ENCODE measurements at places on chromosomes 7 and 10.

DNA sequence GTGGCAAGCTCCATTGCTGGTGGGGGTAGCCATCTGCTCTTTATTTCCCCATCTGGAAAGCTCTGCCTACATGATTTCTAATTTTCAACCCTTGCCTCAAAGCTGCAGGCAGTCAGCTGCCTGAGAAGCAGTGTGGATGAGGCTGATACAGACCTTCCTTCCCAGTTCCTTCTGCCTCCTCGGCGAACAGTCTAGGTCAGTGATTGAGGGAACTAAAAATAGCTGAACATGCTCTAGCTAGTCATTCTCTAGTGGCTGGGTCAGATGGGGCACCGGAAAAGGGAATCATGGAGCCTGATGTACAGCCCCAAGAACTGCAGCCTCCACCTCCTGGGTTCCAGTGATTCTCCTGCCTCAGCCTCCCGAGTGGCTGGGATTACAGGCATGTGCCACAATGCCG is 48.7 kb downstream of the NAMPT start:
- DNase-seq: no peak

DNA sequence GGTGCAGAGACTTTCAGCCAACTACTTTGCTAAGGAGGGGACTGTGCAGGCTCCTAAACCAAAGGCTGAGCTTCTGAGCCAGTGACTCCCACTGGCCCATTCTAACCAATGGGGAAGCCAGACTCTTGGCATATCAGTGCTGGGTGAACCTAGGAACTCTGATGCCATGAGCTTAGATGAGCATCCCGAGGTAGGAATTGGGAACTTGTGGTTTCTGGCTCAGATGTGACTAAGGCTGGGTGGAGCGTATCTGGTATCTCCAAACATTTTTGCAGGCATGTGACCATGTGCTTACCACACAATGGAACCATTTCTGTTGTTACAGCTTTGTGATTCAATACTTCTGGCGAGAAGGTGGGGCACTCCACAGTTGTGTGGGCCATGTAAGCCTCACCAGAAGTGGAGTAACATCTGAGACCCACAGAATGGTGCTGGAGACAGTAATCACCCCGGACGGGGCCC is 2.5 kb upstream of the AVPI1 start:
- no peak for DNase-seq

GRCh38 chr7:104196161-104196560 is 11.7 kb downstream of the ORC5 start:
- DNase-seq: no peak

- DNase-seq: no peak
Observed at GRCh38 chr7:21624320-21624719, 81.5 kb downstream of the DNAH11 start.

- DNase-seq: peak; percentile 54
Observed at GRCh38 chr7:104231054-104232046, 23.5 kb upstream of the ORC5 start.

DNA sequence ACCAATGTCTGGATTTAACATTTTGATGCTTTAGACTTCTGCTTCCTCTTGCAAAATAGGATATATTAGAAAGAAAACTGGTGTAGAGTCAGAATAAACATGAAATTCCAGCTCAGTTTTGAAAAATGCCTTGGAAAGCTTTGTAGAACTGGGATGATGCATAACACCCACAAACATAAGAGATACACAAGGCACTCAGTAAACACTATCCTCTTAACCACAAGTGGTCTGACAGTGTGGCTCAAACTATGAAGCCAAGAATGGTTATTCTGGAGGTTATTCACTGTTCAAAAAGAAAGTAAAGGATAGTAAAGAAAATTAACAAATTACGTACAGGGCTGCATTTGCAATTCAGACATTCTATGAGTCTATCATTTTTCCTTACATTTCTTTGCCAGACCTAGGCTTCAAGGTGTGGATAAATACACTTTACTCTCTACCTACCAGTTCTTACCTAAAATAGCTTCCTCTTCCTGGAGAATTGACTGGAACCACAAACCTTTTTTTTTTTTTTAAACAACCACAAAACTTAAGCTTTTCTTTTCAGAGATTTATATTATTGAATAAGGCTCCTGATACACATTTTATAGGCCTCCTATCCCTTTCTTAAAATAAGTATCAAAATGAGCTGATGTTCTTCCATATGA is 9.0 kb upstream of the RSBN1L start:
- no peak for DNase-seq

DNA sequence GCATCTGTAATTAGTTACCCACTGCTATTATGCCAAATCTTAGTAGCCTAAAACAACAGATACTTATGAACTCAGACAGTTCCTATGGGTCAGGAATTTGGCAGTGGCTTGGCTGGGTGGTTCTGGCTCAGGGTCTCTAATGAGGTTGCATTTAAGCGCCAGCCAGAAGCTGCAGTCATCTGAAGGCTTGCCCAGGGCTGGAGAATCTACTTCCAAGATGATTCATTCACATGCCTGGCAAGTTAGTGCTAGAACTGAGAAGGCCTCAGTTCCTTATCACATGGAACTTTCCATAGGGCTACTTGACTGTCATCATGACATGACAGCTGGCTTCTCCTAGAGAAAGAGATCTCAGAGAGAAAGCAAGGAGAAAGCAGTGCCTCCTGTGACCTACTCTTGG is 121.3 kb downstream of the AVL9 start:
- DNase-seq: peak; percentile 32

GRCh38 chr10:80472234-80473095 is 18.4 kb downstream of the TSPAN14 start:
- no peak for DNase-seq

GRCh38 chr10:11682267-11682683 is 59.9 kb upstream of the ECHDC3 start:
- no peak for DNase-seq

DNA sequence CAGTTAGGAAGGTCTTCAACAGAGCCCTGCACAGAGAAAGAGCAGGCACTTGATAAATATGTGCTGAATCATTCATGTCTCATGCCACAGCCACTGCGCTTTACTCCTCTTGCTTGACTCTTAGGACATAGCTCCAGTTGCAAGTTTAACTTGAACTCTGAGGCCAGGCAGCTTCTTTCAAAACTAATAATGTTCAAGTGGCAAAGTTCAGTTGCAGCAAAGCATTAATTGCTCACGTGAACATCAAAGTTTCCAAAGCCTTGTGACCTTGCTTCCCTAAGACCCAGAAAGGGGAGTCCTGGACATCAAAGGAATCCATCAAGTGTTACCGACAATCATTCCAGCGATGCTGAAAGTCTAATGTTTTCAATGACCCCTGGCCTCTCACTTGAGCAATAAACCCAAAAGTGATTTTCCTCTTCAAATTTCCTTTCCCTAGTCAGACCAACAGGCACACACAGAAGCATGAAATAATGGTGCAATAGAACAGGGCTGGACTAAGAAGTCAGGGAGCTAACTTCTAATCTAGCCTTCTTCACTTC is 21.8 kb upstream of the TECTB start:
- DNase-seq: no peak

- DNase-seq: no peak
Observed at GRCh38 chr10:43355749-43356371, 15.6 kb upstream of the FXYD4 start.

GRCh38 chr10:12097791-12098190 is 29.0 kb downstream of the DHTKD1 start:
- DNase-seq: no peak

- no peak for DNase-seq
Observed at GRCh38 chr7:41238851-41239331, 464.0 kb downstream of the INHBA start.

DNA sequence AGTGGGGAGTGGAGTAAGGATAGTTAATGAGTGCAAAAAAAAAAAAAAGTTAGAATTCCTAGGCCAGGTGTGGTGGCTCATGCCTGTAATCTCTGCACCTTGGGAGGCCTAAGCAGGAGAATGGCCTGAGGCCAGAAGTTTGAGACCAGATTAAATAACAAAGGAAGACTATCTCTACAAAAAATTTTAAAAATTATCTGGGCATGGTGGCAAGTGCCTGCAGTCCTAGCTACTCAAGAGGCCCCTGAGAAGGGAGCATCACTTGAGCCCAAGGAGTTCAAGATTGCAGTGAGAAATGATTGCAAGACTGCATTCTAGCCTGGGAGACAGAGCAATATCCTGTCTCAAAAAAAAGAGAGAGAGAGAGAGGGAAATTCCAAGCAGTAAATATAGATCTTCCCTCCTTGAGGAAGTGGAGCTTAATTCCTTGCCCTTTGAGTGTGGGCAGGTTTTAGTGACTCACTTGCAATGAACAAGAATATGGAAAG is 19.5 kb upstream of the CSTF2T start:
- DNase-seq: no peak

DNA sequence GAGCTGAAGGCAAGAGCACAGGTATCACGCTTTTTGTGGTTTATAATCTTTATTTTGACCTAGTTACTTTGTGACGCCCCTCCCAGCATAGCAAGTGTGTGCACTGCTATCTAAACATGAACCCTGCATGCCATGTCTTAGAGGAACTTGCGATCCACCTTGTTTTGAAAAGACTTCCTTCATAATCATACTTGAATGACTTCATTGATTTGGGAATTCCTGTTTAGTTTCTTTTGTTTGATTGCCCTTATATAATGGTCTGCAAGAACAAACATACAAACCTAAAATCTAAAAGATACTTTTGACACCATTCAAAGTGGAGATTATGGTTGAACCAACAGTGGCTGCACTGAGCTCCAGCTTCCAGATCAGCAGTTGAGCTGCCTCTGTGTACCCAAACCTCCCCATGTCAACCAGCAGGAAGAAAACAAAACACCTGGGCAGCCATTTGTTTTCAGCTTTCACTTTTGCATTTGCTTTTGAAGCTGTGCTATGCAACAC is 132.6 kb downstream of the CELF2 start:
- DNase-seq: no peak

- DNase-seq: no peak
Observed at GRCh38 chr7:83996879-83997278, 197.7 kb downstream of the SEMA3A start.

DNA sequence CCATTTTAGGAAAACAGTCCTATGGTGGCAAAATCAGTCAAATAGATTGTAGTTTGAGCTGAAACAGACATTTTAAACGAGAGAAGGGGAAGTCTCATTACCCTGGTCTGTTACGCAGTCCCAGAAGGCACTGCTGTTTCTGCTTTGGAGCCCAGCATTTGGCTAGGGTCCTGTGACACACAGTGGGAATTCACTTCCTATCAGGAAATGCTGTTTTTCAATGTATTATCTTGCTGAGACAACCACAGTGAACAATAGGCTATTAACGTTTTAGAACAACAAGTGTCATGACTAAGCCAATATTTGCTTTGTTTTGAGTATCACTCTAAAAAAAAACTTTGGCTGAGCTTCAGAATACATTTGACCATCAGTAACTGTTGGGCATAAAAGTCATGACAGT is 74.1 kb downstream of the ADD3 start:
- DNase-seq: no peak

- DNase-seq: no peak
Observed at GRCh38 chr10:62063795-62064472, 162.4 kb downstream of the ARID5B start.

DNA sequence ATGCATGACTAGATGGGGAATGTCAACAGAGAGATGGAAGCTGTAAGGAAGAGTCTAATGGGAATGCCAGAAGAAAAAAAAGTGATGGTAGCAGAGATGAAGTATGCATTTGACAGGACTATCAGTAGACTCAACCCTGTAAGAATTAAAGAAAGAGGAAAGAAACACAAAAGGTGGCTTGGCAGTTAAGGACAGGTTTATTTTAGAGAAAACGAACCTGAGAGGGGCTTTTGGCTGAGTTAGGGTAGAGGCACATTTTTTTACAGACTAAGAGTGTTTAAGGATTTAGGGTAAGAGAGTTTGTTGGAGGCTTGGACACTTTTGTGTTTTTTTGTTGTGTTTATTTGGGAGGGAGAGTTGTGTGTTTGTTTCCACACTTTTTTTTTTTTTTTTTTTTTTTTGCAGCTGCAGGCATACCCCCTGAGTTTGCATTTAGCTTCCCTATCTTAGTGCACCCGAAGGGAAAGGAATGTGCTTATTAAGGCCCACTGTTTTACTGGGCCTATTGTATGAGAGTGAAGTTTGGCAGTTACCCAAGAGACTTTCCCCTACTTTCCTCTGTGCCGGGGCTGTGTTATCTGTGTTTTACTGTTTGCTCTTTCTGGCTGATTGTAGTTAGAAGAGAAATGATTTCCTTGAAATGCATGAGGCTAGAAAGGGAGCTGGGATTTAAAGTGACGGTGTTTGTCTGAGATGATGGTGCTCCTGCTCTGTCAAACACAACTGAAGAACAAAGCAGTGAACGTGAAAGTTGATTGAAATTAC is 32.0 kb downstream of the NPVF start:
- DNase-seq: no peak

DNA sequence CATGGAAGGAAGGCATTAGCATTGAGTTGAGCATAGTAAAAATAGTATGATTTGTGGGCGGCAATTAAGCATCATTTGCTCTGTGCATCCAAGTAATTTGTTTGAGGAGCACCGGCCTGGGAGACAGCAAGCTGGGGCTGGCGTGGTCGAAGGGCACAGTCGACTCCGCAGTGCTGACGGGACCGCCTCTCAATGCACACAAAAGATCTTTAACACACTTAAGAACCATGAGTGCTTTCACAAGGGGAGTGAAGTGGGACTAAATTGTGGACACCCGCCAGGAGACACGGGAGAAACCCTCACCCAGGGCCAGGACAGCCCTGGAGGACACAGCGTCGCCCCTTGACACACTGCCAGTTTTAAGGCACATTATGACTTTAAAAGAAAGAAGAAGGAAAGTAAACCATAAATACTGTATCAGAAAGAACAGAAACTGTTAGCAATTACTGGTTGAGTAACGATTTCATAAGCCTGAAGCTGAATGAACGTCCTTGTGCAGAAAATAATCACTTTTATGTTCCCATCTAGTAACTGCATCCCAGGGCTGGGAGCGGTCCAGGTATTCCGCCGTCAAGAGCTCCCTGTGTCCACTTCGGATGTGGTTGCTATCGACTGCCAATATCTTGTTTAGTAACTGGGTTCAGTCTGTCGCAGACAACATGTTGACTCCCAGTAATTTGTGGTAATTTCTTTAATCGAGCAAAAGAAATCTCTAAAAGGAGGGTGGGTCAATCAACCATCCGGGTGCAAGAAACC is 102.1 kb downstream of the EBF3 start:
- DNase-seq: no peak

GRCh38 chr7:65325793-65326432 is 47.7 kb upstream of the ZNF92 start:
- DNase-seq: no peak

- no peak for DNase-seq
Observed at GRCh38 chr10:73168465-73168803, 515 bp downstream of the FAM149B1 start.

Measured in BE2C (cell line).